HCT116 (cell line): ENCODE measurements at places on chromosomes 5 and 9. TPM values are rescaled to one million over a fixed set of nuclear protein-coding genes. Genes with fewer than 3 reads are reported as not detected.

DNA sequence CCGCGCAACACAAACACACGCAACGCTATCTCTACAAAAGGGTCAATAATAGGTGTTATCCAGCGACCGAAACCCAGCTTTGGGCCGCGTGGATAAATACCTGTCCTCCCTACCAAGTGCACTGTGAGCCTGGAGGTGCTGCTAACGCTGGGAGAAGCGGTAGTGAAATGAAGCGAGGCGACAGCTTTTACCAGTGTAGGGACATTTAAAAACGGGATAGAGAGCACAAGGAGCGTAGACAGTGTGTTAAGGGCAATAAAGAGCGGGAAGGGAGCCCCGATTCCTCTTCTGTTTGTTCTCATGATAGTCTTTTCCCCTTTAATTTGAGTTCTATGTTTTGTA lies 421 bp upstream of the DEPDC1B start:
- peak overlapping the region; percentile 87 for H3K27ac ChIP-seq
- no peaks in the 10 kb centered on the region for H3K36me3 ChIP-seq
- H3K27me3 ChIP-seq = no peaks in the 10 kb centered on the region
- peak overlapping the region; percentile 93 for H3K4me3 ChIP-seq

DNA sequence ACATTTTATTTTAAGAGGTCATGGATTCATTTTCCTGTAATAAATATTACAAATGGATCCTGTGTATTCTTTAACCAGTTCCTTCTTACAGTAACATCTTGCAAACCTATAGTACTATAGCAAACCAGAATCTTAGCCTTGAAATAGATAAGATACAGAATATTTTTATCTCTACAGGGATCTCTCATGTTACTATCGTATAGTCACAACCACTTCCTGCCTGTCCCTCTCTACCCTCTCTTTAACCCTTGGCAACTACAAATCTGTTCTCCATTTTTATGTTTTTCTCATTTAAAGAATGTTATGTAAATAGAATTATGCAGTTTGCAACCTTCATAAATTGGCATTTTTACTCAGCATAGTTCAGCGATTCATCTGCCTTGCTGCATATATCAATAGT lies 454.0 kb downstream of the DIRAS2 start:
- H3K27ac ChIP-seq = no peak overlapping the region
- H3K27me3 ChIP-seq = peaks cover 10% of the 10 kb centered on the region
- H3K4me1 ChIP-seq = no peaks in the 10 kb centered on the region
- H3K4me3 ChIP-seq = no peak overlapping the region
- H3K36me3 ChIP-seq = no peaks in the 10 kb centered on the region
- no peak for DNase-seq

DNA sequence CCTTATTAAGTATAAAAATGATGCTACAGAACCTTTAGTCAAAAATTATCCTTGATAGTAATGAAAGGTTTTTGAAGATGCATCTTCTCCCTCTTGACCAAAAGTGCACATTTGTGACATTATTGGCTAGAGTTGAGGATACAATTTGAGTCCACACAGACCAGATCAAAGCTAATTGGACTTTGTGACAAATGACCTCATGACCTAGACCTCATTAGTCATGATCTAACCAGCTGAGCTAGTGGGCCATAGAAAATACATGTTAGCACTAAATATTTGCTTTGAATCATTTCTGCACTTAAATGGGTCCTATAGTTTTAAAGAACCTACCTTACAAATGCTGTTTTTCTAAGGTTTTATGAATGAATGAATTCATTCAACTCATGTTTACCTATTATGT lies 182.1 kb downstream of the RFX3 start:
- no peak overlapping the region for H3K4me3 ChIP-seq
- H3K27me3 ChIP-seq = no peaks in the 10 kb centered on the region
- DNase-seq = no peak
- no peaks in the 10 kb centered on the region for H3K4me1 ChIP-seq
- no peaks in the 10 kb centered on the region for H3K36me3 ChIP-seq

DNA sequence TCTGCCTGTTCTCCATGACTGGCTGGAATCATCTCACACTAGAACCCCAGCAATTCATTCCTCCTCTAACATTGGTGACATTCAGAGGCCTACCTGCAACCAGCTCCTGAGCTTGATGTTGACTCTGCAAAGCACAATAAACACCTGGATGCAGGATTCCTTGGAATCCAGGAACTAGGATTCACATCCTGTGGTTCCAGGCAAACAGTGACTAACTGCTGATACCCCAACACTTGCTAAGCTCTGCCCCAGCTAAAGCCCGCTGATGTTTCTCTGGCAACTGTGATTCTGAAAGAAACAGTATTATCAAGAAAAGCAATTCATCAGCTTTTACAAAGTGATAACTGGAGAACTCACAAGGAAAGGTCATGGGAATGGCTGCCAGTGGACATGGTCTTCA lies 29.2 kb downstream of the SUSD1 start:
- H3K27me3 ChIP-seq = no peaks in the 10 kb centered on the region
- H3K4me1 ChIP-seq = no peaks in the 10 kb centered on the region
- no peak overlapping the region for H3K27ac ChIP-seq
- no peak for DNase-seq
- no peak overlapping the region for H3K4me3 ChIP-seq

ADGRD2 gene
- total RNA-seq = not detected

PRELID2 gene
- 20.1 TPM for total RNA-seq
